ENCODE measurements at places on chromosomes 6 and 20.
A peak's percentile ranks its signal among the peaks of the same experiment; 100 is the strongest.

DNA sequence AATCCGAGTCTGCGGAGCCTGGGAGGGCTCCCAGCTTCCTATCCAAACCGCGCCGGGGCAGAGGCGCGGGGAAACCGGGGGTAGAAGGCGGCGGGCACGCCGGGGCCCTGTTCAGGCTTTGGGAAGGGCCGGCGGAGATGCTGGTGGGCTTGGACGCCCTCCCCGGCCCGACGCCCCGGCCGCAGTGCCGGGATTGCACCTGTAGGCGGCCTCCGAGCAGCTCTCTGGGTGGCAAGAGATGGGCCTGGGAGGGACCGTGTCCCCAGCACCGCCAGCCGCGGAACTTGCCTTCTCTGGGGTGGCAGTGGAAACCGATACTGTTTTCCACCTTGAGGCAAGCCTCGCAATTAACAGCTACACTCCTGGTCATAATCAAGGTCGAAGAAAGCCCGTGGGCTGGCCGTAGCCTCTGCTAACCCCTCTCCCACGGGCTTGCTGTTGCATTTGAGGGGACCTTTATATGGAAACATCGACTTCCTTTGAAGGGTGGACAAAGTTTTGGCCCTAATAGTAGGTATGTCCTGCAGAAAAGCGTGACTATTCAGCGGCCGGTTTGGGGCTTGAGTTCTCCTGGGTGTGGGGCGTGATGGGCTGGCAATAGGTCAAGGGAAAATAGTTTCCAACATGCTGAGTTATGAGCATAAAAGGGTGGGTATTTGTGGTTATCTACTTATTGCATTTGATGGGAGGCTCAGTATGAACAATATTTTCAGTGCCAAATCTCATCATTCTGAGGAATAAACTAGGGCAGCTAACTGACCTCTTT, 1.1 kb upstream of the JAG1 start:
- DNase-seq = peak; percentile 93

DNA sequence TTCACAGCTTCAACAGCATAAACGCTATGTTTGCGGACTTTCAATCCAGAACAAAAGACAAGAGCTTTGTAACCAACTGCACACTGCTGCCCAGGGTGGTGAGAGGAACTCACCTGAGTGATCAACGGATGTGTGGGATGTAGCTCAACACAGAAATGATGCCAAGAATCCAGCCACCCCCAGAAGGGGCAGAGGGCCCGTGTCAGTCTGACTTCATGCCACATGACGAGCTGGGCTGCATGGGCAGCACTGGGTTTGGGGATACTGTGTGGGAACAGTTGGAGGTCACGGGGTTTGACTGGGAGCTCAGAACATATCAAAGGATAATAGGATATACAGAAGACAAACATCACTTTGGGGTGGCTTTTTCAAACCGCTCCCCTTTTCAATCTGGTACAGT, 79.4 kb upstream of the TRAF3IP2 start:
- no peak for DNase-seq

GRCh38 chr20:2206957-2207769, 88.6 kb upstream of the TGM3 start:
- DNase-seq = peak; percentile 88

DNA sequence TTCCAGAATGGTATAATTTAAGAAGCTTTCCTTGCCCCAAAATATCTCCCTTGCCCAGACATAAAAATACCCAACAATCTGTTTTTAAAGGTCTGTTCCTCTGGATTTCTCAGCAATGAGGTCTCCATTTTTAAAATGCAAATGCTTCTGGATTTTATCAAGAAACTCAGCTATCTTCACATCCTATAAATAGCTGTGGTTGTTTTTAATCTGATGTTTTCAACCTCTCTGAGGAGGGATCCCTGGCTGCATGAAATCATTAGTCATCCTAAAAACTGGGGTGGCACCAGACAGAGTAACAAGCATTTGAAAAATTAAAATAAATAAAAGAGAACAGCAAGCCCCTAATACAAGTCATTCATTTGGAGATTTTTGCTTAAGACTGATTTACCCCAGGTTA, 168.5 kb upstream of the ID4 start:
- DNase-seq = peak; percentile 5

GRCh38 chr6:93677264-93677965, 258.1 kb upstream of the EPHA7 start:
- no peak for DNase-seq

DNA sequence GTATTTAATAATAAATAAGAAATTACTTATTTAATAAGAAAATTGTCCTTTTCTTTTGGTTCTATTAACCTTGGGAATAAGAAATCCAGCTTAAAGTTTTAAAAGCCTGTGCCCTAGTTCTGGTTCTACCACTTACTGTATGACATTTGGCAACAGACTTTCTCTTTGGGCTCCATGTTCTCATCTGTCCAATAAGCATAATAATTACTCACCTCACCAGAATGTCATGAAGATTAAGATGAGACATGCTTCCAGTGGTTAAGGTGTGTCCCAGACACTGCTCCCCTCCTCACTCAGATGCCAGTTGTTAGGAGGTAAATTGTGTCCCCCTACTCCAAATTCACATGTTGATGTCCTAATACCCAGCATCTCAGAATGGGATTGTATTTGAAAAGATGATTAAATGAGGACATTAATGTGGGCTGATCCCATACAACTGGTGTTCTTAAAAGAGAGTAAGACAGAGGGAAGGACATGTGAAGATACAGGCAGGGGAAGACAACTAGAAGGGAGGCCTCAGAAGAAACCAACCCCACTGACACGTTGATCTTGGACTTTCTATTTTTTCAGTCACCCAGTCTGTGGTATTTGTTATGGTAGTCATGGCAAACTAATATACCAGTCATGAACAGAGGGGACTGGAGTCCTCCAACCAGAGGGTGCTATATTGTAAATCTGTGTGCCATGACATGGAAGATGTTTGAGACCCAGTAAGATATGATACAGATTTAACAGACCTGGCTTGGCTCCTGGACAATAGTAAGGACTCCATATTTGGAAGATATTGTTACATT, 6.4 kb upstream of the MICAL1 start:
- no peak for DNase-seq

DNA sequence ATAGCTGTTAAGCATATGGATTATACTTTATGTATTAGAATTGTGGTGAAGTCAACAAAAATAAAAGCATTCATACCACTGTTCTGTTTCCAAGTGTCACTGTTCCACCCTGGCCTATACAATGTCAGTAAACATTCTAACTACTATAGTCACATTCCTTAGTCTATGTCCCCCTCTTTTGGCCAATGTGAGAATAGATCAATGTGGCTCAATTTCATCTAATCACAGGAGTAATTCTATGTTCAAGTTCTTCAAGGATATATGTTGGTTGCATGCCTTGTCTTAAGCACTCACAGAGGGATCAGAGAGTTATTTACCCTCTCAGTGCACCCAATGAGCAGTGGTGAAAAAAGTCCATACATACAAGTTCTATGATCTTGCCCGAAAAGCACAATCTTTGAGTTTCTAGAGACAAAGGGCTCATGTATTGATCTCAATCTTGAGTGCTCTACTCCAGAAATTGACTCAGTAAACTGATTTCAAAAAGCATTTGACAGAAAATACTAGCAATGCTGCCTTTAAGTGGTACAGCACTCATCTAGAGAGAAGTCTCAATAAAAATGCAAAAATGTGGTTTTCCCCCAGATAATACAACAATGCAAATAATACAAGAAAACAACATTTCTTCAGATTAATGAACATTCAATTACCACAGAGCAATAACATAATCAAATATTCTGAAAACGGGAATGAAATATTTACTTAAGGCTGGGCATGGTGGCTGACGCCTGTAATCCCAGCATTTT, 16.5 kb downstream of the SMLR1 start:
- DNase-seq = peak; percentile 20

GRCh38 chr6:6331946-6332601, 11.6 kb upstream of the F13A1 start:
- DNase-seq = no peak

GRCh38 chr20:17109307-17109706, 117.5 kb upstream of the PCSK2 start:
- no peak for DNase-seq

DNA sequence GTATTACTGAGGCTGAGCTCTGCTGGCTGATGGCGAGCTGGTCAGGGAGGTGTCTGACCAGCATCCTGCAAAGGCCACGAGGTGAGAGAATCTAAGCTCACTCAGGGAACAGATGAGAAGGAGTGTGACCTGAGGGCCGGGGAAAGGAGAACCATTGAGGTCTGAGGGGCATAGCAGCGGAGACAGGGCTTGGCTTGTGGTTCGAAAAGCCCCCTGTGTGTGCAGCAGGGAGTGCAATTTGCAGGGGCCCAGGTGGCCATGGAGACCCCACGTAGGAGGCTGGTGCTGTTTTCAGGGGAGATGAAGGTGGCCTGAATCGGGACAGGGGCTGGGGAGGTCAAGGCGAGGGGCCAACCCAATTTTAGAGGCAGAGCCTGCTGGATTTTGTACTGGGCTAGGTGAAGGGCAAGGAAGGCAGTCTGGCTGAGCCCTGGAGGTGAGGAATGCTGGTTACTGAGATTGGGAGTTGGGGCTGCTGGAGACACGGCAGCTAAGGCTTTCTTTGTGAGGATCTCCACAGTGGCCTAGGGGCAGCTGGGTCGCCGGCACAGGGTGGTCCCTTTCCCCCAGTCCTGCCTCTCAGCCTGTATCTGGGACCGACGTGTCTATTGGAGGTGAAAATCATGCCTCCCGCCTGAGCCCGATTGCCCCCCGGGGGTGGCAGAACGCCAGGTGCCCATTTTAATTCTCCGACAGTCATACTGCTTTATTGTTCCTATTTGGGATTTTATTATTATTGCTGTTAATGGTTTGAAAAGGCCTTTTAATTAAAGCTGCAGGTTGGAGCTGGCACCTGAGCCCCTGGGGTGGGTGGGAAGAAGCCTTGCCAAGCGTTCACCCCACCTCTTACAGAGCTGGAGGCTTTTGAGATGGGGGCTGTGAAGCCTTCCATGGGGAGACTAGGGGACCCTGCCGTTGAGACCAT, 28.4 kb downstream of the DLGAP4 start:
- no peak for DNase-seq

DNA sequence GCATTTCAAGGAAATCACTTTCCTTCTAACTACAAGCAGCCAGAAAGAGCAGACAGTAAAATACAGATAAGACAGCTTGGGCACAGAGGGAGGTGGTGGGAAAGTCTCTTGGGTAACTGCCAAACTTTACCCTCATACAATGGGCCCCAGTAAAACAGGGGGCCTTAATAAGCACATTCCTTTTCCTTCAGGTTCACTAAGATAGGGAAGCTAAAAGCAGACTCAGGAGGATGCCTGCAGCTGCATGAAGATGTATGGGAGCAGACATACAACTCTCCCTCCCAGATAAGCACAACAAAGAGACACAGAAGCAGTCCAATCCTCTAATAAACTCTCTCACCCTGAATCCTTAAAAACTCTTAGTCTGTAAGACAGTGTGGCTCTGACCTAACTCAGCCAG, 49.0 kb downstream of the SIM1 start:
- no peak for DNase-seq

- DNase-seq = peak; percentile 84
Observed at GRCh38 chr6:31493875-31494694, 3.9 kb upstream of the MICB start.

GRCh38 chr6:227074-227782, 65.1 kb upstream of the DUSP22 start:
- DNase-seq = no peak

- no peak for DNase-seq
Observed at GRCh38 chr20:10824750-10825500, 151.1 kb upstream of the JAG1 start.

GRCh38 chr6:14943116-14943515, 302.8 kb upstream of the JARID2 start:
- no peak for DNase-seq

DNA sequence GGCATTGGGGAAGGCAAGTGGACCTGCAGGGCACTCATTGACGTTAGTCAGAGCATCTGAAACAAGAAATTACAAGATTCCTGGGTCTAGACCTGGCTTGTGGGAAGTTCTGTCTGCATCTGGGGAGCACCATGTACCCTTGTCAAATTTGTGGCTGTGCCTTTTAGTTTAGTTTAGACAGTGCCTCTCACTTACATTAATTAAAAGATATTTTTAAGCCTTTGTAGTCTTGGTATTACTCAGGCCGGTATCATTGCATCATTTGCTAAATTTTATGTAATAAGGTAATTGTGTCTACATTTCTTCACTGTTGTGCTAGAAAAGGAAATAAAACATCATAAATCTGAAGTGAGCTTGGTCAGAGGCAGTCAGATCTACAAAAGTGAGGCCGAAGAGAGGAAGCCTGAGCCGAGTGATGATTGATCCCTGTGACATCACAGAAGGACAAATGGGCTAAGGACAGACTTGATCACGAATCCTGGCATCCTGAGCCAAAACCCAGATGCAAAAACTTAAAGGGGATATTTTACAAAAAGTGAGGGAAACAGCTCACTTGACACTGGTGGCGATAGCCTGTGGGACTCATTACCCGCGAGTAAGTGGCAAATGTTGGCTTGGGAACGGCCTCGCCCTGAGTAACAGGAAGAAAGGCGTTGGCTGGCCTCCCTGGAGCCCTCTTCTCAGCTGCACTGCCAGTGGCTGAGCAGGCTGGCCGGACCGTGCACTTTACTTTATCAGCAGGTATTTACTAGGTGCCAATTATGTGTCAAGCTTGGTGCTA, 106.5 kb downstream of the TCP11 start:
- DNase-seq = no peak

DNA sequence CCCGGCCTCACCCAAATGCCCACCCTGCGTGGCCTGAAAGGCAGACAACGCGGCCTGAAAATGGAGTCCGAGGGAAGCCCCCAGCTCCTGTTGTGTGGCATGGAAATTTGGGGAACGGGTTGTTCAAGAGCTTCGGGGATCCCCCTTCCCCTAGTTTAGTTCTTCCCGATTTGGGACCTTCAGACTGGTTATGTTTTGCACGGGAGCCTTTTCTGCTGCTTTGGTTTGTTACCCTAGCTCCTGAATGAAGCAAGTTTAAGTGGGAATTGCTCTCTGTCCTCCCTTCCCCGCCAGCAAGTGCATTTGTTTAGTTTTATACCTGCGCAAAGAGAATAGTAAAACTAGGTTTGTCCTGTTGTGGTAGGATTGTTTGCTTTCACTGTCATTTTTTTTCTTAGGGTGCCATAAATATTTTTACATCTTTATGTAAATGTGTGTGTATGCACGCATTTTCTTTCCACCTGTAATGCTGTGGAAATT, 604 bp downstream of the SH3BGRL2 start:
- DNase-seq = no peak

GRCh38 chr6:139863964-139864363, 489.5 kb upstream of the CITED2 start:
- no peak for DNase-seq

DNA sequence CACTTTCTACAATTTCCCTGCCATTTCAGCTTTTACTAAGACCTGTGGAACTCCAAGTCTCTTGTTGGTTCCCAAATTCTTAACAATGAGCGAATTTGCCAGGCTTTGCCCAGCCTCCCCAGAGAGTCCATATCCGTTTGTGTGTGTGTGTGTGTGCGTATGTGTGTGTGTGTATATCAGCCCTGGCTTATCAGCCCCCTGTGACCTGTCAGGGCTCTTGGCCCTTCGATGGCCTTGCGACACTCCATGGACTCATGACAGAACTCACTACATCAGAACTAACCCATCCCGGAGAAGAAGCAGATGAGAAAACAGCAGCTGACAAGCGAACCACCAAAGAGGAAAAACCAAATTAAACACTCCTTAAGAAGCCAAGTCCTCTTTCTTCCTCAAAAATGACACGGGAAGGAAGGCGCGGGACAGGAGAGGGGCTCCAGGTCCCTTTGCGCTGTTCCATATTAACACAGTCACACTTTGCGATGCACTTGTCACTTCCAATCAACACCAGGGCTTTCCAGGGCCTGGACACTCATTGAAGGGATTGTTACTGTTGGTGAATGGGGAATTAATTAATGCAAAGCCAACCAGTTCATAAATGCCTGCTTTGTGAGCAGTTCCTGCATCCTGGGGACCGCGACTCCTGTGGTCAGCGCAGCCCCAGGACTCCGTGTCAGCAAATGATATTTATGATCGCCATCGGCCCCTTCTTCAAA, 524.0 kb downstream of the CD83 start:
- DNase-seq = no peak
